Diencephalon (tissue), 1 donor: ENCODE measurements at places on chromosomes 3 and 15. TPM values are rescaled to one million over a fixed set of nuclear protein-coding genes. Genes with fewer than 3 reads are reported as not detected.

IQCF5 gene
- total RNA-seq: not detected

CPA3 gene
- total RNA-seq: 1.6 TPM

PLSCR1 gene
- total RNA-seq: 16.6 TPM

MCTP2 gene
- 3.2 TPM for total RNA-seq

GOLGA6A gene
- 0.23 TPM for total RNA-seq

OR5H1 gene
- total RNA-seq: not detected

WNT5A gene
- total RNA-seq: 16.4 TPM

MEX3B gene
- total RNA-seq: 38.1 TPM

LIPC gene
- total RNA-seq: not detected

USP4 gene
- total RNA-seq: 29.5 TPM

GPR176 gene
- 30.2 TPM for total RNA-seq

GOLGA8G gene
- not detected for total RNA-seq

OXSM gene
- 11.1 TPM for total RNA-seq

SLC22A13 gene
- total RNA-seq: 0.69 TPM

THAP10 gene
- total RNA-seq: 6.0 TPM

SAXO2 gene
- total RNA-seq: 14.8 TPM

AGTR1 gene
- 1.4 TPM for total RNA-seq

PLA2G4E gene
- not detected for total RNA-seq

C3orf85 gene
- total RNA-seq: not detected

EEF1AKMT4 gene
- 0.92 TPM for total RNA-seq

GOLGA8M gene
- not detected for total RNA-seq

CP gene
- 12.0 TPM for total RNA-seq

NR1I2 gene
- total RNA-seq: 0.23 TPM

GABRR3 gene
- total RNA-seq: not detected

MEF2A gene
- total RNA-seq: 70.8 TPM

IP6K2 gene
- 94.6 TPM for total RNA-seq

ECE2 gene
- total RNA-seq: 18.7 TPM

CCRL2 gene
- total RNA-seq: 1.4 TPM

TMIE gene
- total RNA-seq: 1.6 TPM

NME9 gene
- total RNA-seq: 6.9 TPM

FANCD2 gene
- total RNA-seq: 7.2 TPM

PP2D1 gene
- not detected for total RNA-seq

ZMYND10 gene
- total RNA-seq: 23.8 TPM

NPAP1 gene
- 0.69 TPM for total RNA-seq

PIF1 gene
- 2.3 TPM for total RNA-seq
